Hematopoietic multipotent progenitor cell treated with erythropoietin and hydrocortisone succinate and interleukin-3 and kit ligand, for 4 days (in vitro differentiated cells): ENCODE measurements at places on chromosomes 7 and 10.

DNA sequence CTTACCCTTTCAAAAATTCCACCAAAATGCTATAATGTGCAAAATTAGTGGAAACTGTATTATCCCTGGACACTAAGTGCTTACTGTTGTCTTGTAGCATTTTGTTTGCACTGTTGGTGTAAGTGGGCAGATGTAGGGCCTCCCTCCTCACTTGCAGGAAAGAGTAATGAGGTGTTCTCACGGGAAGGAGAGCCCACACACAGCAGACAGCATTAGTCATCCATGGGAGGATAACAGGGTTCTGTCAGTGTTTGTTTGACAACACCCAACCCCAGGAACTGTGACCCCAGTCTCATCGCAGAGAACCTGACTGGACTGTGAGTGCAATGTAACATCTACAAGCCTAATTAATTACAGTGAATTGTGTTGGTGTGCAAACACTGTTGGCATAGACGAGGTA is 58.7 kb upstream of the VSTM2A start:
- no peak for DNase-seq

GRCh38 chr7:131357282-131357880 is 29.7 kb downstream of the MKLN1 start:
- no peak for DNase-seq

DNA sequence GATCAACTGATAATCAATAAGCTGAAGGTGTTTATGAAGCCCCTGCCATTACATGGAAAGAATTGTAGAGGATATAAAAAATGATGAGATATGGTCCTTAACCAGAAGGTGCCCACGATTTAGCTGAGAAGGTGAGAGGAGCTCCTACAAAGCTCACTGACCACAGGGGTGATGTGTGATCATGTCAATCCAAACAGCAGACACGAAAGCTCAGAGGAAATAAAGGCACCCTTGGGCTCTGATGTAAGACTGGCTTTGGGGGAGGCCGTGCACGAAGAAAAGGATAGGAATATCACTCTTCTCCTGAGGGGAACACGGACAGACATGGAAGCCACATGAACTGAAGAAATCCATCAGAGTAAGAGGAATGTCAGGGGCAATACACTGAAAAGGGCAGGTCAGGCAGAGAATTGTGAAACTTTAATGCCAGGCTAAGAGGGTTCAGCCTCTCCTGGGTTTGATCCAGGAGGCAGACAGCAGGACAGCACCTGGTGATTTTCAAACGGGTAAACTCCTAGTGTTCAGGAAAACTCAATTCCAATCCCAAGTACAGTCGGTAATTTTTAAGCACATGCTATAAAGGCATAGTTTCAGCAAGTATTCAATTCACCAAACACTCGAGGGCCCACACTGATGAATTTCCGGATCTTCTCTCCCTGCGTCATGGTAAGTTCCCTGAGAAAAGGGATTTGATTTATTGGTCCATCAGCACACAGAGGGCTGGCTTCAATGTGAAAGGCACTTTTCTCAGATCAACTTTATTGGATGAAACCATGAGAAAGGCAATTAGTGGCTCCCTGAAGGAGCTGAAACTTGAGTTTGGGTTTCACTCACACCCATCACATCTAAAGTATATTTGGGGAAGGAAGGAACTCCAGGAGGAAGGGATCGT is 163.8 kb downstream of the PRPF18 start:
- DNase-seq: no peak

DNA sequence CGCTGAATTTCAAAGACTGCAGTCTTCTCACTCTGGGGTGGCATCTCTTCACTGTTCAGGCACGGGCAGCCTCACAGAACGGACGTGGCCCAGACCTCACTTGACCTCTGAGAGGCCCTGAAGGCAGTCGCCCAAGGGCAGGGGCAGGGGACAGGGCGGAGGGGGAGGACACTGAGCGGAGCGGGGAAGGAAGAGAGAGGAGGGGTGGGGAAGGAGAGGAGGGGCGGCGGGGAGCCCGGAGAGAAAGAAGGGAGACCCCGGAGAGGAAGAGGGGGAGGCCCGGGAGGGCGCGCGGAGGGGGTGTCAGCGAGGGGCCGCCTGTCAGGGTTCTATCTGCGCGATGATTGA is 58.7 kb upstream of the COMTD1 start:
- DNase-seq: no peak

GRCh38 chr7:105776068-105776790 is 100.2 kb downstream of the ATXN7L1 start:
- DNase-seq: no peak

DNA sequence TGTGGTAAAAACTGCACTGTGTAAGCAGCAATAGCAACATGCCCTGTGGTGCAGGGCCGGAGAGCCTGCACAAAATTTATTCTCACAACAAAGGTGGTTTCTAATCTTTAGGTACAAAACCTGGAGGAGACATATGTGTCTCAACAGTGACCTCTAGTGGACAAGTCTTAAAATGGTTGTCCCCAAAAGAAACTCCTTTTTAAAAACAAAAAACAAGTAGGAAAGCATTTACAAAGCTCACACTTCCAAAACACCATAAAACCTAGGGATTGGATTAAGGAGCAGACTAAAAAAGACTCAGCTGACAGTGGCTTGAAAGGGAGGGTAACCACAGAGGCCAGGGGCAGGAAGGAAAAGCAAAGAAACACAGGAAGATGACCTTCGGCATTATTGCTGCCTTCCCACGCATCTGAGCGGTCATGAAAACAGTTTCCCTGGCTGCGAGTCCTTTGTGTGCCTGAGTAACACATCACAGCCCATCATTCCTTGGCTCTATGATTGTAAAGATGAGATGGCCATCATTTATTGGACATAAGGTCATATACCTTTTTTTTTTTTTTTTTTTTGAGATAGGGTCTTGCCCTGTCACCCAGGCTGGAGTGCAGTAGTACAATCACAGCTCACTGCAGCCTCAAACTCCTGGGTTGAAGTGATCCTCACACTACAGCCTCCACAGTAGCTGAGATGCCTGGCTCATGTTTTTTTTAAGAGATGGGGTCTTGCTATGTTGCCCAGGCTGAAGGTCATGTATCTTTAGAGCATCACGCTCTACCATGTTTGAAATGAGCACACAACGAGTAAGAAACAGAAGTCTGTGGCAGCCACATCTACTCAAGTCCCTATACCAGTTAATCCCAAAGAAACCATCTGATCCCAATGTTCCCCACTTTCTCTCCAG is 39.5 kb downstream of the RSU1 start:
- peak; percentile 80 for DNase-seq

GRCh38 chr7:24440892-24441291 is 132.4 kb upstream of the PALS2 start:
- DNase-seq: no peak

GRCh38 chr7:131493581-131493980 is 62.8 kb downstream of the PODXL start:
- no peak for DNase-seq

GRCh38 chr7:138798836-138799235 is 840 bp upstream of the ATP6V0A4 start:
- DNase-seq: no peak

DNA sequence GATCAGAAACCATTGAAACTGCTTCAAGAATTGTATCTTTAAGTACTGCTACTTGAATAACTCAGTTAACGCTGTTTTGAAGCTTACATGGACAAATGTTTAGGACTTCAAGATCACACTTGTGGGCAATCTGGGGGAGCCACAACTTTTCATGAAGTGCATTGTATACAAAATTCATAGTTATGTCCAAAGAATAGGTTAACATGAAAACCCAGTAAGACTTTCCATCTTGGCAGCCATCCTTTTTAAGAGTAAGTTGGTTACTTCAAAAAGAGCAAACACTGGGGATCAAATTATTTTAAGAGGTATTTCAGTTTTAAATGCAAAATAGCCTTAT is 14.7 kb downstream of the HNRNPA2B1 start:
- DNase-seq: no peak
